ENCODE measurements at places on chromosomes 12 and 14. TPM values are rescaled to one million over a fixed set of nuclear protein-coding genes. Genes with fewer than 3 reads are reported as not detected.
A peak's percentile ranks its signal among the peaks of the same experiment; 100 is the strongest.

REM2 gene
- 1.1 TPM for total RNA-seq

GRCh38 chr12:57240066-57240921 is 10.7 kb downstream of the STAC3 start:
- DNase-seq = peak; percentile 54

DNA sequence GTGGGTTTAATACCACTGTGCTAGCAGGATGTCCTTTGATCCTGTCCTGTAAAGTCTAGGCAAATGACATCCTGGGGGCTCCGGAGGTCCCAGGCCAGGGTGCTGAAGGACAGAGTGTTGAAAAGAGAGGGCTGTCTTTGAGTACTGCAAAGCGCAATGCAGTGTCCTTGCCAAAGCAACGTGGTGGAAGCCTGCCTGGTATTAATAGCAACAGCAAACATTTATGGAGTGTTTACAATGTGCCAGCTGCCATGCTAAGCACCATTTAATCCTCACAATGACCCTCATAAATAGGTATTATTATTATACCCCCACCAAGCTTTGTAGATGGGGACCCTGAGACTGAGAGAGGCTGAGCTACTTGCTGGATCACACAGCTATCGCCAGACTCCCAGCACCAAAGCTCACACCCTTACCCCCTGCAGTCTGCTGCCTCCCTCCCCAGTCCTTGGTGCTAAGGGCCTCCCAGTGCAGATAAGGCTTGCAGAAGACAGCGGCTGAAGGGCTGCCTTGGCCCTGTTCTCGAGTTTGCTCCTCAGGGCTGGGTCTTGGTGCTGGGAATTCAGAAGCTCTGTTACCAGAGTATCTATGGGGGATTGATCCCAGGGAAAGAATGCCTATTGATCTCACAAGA is 427.7 kb downstream of the FUT8 start:
- no peak for DNase-seq

DNA sequence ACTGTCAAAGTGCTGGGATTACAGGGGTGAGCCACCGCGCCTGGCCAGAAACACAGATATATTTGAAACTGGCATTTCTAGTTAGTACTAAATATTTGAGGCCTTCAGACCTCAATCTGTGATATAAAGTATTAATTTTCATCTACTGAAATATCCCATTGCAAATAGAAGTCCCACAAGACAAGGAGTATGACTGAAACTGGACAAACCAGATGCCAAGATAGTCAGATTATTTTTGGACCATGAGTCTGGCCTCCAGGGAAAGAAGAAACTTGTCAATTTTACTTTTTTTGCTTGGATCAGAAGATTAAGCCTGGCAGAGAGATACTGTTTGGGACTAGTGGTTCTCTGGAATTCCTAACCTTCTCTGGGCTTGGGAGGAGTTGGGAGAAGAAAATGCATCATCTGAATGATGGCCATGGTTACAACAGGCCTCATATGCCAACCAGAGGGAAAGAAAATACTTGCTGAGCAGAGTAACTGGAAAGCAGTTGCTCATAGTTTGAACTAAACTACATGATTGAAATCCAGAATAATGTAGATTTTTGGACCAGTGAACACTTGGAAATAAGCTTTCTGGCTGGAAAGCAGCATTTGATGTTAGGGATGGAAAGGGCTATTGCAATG is 2.9 kb upstream of the SMOC1 start:
- DNase-seq = no peak

DNA sequence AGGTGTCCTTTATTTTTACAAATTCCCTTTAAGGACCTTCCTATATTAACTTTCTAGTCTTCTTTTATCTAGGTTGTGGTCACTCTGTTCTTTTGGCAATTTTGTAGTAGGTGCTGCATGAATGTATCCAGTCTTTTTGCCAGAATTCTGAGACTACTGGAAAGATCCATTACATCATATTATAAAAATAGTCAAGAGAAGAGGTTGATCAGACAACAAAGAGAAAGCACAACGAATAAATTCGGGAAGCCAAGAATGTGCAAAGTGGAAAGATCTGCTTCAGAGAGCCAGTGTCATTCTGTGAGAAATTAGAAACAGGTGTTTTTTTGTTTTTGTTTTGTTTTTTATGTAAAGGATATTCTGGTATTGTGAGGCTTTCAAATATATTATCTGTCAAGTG is 15.8 kb upstream of the SLC16A7 start:
- no peak for DNase-seq

DNA sequence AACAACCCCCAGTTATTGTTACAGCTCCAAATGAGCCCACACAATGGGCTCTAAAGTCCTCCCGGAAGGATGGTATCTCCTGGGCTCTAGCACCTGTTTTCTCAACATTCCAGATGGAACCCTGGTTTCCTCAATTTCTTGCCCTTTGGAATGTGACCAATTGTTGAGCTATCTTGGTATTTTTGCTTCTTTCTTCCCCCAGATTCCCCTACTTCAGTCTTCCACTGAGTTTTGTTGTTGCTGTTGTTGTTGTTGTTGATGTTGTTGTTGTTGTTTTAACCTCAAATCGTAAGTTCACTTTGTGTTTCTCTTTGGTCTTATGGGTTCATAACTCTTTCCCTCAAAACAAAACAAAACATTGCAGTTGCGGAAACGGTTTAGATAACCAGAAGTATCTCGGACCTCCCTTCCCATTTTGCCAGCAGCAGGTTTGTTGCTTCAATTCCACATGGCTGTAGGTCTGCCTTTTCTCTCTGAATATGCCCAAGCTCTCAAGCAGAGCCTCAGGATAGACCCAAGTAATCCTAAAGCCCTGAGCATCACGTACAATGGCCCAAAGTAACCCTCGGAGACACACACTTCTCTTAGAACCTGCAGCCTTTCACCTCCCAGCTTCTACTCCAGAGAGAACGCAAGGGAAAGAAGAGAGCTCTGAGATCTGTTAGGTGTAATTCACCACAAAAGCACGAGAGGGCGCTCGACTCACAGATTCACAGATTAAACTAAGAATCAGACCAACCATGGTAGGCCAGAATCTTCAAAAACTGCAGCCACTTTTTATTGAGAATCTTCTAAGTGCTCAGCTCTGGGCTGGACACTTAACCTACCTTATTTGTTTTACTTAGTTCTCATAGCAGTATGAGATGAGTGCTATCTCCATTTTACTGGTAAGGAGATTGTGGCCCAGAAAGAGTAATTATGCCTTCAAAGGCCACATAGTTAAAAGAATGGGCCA is 1.0 kb upstream of the DDX23 start:
- peak; percentile 67 for DNase-seq

DNA sequence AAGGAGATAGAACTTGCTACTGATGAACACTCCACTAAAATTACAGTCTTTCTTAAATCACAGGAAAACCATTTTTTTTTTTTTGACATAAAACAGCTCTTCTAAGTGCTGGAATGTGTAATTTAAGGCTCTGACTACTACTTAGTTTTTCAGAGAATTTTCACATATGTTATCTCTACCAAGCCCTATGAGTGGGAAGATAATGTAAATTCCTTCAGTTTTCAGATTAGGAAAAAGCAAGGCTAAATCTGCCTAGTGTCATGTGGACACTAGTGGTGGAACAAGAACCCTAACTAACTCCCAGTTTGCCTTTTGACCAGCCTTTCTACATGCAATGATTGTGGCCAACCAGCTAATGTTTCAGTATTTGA is 37.3 kb upstream of the CSRP2 start:
- DNase-seq = no peak

- DNase-seq = no peak
These were observed 129.5 kb upstream of the NCOR2 start for GRCh38 chr12:124696693-124697476.

GRCh38 chr14:89828471-89829165 is 125.9 kb downstream of the EFCAB11 start:
- DNase-seq = no peak

GRCh38 chr14:101380512-101380911 is 180.8 kb upstream of the DIO3 start:
- DNase-seq = no peak

CERS5 gene
- total RNA-seq = 7.0 TPM

DNA sequence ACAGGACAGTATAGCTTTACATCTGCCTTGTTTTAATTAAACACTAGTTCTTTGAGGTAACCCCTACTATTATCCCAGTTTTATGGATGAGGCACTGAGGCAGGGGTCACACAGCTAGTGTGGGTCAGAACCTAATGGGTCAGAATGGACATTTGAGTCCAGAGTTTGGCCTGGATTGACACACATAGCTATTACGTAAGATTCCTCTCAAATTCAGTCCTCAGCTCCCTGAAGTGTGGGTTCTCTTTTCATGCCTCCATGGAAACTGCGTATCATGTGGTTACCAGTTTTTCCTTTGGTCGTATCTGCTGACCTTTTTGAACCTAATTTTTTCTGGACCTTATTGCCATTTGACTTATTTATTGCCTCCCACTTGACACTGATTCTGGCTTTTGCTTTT is 40.4 kb downstream of the PSEN1 start:
- DNase-seq = no peak

- no peak for DNase-seq
These were observed 10.7 kb downstream of the VDR start for GRCh38 chr12:47894068-47894467.

DNA sequence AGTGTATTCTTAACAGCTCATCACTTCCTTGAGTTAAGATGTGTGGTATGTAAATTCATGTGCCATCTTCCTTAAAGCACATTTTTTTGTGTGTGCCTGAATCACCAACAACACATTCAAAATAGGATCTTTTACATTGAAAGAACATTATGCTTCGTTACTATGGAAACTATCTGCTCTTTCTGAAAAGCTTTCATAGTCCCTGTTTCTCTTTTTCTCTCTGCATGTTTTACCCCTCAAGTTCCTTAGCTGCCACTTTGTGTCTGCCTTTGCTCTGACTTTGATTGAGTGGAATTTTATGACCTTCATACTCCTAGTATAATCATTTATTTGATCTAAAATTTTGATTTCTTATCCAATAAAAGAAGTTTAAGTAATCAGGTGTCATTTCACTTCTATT is 880.3 kb upstream of the FOXG1 start:
- no peak for DNase-seq

- no peak for DNase-seq
These were observed 27.0 kb upstream of the PHC1 start for GRCh38 chr12:8887285-8887715.

GRCh38 chr12:49027846-49028555 is 9.4 kb upstream of the PRKAG1 start:
- DNase-seq = no peak

DNA sequence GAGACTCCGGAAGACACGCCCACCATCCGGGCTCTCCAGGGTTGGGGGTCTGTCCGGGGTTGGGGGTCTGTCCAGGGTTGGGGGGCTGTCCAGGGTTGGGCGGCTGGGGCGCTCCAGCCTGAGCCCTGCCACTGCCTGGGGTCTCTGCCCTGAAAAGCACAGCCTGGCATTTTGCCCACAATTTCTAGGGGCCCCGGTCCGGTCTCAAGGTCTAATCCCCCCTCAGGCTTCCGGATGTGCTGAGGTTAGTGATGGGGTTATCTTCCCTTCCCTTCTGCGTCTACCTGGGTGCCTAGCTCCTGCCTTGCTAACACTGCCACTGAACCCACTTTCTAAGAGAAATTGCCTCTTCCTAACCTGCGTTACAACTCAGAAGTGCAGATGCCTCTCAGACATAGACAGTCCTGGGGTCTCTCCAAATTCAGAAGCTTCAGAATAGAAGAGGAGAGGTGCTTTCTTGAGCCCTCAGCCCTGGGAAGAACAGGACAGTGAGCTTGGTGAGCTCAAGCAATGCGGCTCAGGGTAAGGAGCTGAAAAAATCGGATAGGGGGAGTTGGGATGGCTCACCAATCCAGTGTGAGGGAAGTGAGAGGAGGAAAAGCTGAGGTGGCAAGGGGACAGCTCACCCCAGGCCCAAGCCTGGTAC is 5.7 kb downstream of the LHX5 start:
- no peak for DNase-seq

DLGAP5 gene
- total RNA-seq = not detected

FAIM2 gene
- total RNA-seq = 1.1 TPM

DNA sequence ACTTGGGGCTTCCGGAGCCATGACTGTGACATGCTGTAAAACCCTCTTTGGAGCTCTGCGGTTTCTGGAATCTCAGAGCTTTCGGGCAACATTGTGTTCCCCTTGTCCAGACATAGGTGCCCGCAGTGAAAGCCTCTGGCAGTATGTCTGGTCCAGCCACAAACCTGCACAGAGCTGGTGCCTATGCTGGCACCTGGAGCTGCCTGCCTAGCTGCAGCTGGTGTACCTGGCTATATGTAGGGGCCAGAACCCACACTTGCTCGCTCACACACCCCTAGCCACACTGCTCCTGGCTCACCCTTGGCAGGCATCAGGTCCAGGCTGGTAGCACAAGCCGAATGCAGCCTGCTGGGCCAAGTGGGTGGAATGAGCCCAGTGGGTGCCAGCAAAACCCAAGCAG is 861.1 kb downstream of the FLRT2 start:
- no peak for DNase-seq

Measured in gastrocnemius medialis (tissue), 4 donors.